ENCODE measurements at places on chromosomes 16 and 17.

GRCh38 chr17:81291662-81292061 lies 3.4 kb downstream of the SLC38A10 start:
- DNase-seq = no peak

- no peak for DNase-seq
Measured at GRCh38 chr16:85125570-85126393, 13.5 kb upstream of the CIBAR2 start.

DNA sequence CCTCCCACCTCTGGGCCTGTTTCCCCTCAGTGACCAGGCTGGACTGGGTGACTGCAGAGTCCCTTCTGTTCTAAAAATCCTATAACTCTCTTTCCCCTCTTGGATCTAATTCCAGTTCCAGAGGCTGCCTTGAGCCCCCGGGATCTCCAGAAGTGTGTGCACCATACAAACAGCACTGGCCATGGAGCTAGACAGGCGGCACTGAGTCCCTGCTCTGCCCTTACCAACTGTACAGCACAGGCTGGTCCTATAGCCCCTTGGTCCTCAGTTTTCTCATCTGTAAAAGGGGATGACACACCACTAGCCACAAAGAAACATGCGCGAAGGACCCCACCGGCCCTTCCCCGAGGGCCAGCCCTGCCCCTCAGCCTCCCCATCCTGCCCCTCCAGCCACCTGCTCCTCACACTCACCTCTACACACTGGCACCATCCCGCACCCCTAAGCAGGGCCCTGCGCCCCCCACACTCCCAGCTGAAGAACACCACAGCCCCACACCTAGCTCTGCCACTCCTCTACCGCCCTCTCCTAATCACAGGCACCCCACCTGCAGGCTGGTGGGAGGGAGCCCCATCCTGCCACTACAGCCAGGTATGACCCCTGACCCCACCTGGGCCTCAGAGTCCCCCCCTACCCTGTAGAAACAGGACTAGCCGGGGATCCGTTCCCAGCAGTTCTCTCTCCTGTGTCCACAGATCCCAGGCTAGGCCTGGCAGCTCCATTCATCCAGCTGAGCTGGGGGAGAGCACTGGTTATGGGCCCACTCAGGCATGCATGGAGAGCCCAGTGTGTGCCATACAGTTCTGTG lies 913 bp upstream of the KRT16 start:
- no peak for DNase-seq

DNA sequence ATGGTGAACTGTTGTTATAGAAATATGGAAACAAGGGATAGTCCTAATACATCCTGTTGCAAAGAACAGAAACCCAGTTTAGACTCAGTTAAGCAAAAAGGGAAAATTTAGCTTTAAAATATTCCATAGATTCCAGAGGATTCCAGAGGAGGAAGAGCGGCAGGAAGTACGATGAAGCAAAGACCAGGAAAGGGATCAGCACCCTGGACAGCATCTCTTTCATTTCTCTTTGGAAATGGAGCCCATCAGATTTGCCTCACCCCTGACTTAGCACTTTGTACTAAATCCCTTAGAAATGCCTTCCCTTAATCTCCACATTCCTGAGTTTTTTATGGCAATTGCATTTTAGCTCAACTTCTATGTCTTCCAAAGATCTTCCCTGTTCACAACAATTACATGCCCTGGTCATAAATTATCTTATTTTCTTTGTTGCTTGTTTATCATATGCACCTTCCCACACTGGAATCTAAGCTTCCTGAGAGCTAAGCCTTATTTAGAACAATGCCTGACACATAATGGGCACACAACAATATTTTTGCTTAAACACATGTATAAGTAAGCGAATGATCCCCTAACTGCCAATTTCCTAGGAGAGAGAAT lies 150.0 kb upstream of the RBFOX1 start:
- DNase-seq = no peak

- DNase-seq = no peak
Measured at GRCh38 chr16:49439050-49439449, 65.4 kb downstream of the C16orf78 start.

GRCh38 chr16:20385844-20386832 lies 18.4 kb downstream of the PDILT start:
- DNase-seq = peak; percentile 60

- DNase-seq = no peak
Measured at GRCh38 chr17:45096141-45096540, 35.0 kb downstream of the NMT1 start.

DNA sequence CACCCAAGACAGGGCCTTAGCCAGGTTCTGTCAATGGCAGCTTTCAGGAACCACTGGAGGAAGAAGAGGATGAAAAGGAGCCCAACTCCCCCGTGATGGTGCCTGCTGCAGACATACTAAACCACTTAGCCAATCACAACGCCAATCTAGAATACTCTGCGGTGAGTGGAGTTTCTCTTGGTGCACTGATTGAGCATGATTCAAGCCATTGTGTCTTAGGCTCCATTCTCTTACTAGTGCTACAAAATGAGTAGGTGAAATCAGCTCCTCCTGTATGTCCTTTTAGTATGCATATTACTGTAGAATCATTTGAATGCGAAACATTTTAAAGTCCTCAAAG lies 1.4 kb downstream of the SETD6 start:
- no peak for DNase-seq

- no peak for DNase-seq
Measured at GRCh38 chr16:83732536-83732935, 75.2 kb upstream of the HSBP1 start.

DNA sequence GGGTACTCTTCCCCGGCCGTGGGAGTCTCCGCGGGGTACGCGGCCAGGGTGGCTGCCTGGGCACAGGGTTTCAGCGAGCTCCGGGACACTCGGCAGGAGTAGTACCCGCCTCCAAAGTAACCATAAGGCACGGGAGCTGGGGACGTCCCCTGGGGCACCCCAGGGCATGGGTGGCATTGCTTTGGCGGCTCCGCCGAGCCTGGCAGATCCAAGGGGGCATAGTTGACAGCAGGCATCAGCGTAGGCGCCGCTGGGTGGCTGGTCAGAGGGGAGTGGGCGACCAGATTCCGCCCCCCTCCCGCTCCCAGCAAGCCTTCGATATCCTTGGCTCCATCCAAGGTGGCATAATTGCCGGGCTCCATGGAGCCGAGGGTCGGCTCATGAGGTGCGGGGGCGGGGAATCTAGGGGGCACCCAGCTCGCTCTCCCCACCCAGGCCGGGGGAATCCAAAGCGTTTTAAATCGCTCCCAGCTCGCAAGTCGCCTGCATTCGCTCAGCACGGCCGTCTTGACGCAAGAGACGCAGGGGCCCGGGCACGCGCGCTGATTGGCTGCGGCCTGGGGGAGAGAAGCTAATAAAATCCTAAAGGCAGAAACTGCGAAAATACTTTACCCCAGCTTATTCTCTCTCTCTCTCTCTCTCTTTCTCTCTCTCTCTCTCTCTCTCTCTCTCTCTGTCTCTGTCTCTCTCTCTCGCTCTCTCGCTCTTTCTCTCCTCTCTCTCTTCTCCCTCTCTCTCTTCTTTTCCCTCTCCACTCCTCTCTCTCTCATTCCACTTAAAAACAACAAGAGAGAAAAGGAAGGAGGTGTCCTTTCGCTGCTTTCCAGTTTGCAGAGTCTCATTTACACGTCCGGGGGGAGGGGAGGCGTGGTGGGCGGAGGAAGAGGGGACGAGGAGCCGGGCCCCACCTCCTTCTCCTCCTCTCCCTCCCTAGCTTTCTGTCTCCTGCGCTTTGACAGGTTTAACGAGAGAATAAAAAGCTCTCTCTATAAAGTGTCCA lies at the start of gene HOXB13:
HOXB13 (minus strand) TSS at position 519 of the 1,000 bp plus-strand sequence; CDS start at position 362, 157 bp downstream.
- no peak for DNase-seq

- no peak for DNase-seq
Measured at GRCh38 chr17:70251706-70252105, 82.4 kb downstream of the KCNJ2 start.

DNA sequence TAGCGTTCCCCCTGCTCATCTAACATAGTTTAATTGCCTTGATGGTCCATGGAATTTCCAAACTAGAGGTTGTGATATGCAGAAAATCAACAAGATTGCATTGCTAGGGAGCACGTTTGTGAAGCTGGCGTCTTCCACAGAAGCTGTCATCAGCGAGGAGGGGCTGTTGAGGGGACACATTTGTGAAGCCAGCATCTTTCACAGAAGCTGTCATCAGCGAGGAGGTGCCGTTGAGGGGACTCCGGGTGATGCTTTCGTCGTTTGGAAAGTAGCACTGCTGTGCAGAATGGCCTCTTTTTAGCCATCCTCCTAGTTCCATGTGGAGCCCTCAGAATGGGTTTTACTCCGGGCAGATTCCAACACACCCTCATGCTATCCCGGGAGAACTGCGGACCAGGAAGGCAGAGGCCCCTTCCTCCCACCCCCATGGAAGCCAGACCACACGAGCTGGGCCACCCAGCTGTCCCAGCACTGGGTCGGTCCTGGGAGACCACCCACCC lies 119.6 kb upstream of the CHMP6 start:
- DNase-seq = no peak

GRCh38 chr17:51006601-51007000 lies 114.1 kb downstream of the SPAG9 start:
- DNase-seq = no peak

DNA sequence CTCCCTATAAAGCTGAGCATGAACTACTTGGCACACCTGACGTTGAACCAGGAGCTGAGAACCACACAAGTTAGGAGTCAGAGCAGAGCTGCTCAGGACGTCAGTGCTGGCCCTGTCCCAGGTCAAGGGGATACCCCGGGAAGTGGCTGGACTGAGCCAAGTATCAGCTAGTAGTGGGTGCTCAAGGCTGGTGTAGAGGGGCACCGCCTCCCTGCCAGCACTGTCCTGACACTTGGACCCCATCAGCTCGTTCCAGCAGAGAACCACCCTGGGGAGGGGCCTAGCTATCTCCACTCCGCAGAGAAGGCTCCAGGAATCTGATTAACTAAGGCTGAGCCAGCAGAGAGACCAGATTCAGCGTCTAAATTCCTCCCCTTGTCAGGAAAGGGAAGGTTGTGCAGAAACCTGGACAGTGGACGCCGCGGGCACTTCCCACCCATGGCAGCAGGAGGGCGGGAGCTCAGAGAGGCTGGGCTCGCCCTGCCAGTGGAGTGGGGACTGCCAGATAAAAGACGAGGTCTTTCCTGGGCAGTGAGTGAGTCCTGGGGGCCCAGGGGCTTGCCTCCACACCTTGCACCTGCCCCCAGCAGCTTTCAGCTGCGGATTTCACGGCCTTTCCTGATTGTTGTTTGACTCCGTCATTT lies 21.0 kb downstream of the C16orf90 start:
- DNase-seq = no peak
